ENCODE measurements at places on chromosomes 5 and 9.

- no peak for DNase-seq
These were observed 481.0 kb upstream of the PTGER4 start for GRCh38 chr5:40198736-40199135.

DNA sequence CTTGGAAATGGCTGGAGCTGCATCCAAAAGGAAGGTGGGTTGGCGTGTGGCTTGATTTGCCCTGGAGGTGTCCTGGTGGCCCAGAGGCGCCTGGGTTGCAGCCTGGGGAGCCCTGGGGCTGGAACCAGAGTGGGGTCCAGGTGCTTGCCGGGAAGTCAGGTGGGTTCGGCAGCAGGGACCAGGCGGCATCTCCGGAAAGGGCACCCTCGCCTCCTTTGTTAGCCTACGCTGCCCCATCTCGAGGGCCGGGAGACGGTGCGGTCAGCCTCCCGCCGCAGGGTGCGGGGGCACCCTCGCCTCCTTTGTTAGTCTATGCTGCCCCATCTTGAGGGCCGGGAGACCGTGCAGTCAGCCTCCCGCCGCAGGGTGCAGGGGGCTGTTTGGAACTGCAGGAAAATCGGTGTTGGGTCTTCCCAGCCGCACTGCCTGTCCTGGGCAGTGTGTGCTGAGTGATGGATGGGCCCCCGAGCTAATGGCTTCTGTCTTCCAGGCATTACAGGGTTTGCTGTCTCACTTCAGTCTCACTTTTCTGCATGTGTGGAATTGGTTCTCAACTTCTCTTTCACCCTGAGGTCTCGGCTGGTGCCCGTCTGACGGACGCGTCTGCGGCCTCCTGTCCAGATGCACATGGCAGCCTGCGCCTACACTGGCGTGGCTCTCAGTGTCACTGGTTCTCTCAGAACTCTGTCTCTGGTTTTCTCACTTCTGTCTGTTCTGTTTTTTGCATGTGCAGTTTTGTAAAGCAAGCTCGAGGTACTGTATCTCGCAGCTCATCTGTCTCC lies 139.0 kb downstream of the CACNA1B start:
- DNase-seq: no peak

GRCh38 chr9:4801156-4801555 lies 8.4 kb downstream of the RCL1 start:
- DNase-seq: no peak

DNA sequence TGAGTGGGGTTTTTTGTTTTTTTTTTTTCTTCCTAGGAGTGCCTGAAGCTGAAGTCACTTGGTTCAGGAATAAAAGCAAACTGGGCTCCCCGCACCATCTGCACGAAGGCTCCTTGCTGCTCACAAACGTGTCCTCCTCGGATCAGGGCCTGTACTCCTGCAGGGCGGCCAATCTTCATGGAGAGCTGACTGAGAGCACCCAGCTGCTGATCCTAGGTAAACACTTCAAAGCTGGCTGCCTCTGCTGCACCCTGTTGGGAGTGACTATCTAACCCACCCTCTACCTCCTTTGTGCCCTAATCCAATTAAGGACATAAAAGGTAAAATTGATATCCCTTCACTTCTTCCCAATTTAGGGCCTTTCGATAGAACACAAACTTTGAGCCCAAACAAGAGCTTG lies 206.8 kb downstream of the SAXO1 start:
- DNase-seq: no peak

DNA sequence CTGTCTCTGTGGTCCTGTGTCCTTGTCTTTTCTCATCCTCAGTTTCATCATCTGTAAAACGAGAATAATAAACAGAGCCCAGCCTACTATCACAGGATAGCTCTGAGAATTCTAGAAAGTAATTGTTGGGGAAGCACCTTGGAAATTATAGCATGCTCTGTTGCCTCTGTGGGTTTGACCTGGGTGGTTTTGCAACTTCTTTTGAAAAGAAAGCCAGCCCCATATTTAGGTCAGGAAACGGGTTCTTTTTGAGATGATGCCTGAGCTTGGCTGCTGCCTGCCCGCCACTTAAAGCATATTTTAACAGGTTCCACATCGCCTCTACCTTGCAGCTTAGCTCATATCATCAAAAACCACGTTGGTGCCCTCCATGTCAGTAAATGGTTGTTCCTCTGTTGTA lies 111.1 kb downstream of the TLR4 start:
- no peak for DNase-seq

DNA sequence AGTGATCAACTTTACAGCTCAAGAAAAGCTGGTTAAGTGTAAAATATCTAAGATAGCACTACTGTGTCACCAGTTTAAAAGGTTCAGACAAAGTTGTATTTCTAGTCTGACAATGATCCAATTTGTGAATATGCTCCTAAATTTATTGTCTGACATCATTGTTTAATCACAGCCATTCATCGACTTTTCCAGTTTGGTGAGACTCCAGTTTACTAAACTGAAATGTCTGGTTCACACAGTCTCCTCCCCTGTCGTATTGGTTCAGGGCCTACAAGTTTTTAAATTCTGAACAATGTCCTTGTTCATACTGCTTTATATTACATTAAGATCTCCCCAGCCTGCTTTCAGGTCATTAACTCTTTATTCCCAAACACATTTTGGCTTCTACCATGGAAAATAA lies 161.4 kb downstream of the CHSY3 start:
- DNase-seq: no peak

Data from stimulated activated CD8-positive, alpha-beta memory T cell treated with anti-CD3 and anti-CD28 coated beads, Interleukin-7, amount 100 ng/mL, for 4 hours (primary cell).